Activated CD8-positive, alpha-beta memory T cell treated with anti-CD3 and anti-CD28 coated beads for 24 hours (primary cell): ENCODE measurements at places on chromosomes 5 and 9.

DNA sequence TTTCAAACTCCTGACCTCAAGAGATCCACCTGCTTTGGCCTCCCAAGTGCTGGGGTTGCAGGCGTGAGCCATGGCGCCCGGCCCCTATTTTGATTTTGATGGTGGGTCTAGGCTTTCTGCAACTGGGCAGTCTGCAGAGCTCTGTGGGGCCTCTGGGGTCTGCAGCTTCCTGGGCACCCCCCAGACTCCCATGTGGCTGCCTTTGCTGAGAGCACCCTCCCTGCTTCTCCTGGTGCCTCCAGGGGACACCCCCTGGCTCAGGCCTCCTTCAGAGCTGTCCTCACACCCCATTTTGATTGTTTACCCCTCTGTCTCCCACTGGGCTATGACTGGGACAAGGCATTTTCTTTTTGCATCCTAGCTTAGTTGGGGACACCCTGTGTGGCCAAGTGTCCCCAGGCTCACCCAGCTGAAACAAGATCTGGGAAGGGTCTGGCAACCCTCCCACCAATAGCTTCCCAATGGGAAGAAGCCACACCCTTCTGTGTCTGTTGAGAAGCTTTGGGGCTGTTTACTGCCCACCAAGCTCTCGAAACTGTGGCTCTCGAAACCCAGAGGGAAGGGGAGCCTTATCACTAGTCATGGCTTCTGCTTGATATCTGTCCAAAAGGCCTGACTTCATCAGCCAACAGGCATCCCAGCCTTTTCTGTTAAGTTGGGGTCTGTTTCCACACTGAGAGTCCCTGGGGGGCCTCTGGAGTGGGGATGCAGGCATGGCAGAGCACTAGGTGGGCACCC is 204.4 kb upstream of the IER5L start:
- DNase-seq, result no peak

DNA sequence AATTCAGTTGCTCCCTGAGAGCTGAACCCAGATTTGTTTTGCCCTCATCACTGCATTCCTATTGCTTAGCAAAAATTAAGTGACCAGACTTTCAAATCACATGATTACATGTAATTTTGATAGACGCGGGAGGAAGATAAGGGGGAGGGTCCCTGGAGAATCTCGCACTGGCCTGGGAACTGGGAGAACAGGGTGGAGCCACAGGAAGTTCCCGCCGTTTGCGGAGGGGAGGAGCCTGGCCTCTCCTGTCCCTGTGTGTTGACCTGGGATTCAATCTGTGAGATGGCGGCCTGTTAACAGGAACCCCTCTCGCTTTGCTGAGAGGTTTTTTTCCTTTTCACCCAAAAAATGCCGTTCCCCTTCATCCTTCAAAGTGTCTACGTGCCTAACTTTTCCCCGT is 142.9 kb upstream of the OR13F1 start:
- no peak for DNase-seq

- DNase-seq, result no peak
Measured at GRCh38 chr9:94554078-94554438, 825 bp upstream of the PCAT7 start.

GRCh38 chr5:73214306-73214705 is 41.3 kb downstream of the TMEM174 start:
- DNase-seq, result no peak

DNA sequence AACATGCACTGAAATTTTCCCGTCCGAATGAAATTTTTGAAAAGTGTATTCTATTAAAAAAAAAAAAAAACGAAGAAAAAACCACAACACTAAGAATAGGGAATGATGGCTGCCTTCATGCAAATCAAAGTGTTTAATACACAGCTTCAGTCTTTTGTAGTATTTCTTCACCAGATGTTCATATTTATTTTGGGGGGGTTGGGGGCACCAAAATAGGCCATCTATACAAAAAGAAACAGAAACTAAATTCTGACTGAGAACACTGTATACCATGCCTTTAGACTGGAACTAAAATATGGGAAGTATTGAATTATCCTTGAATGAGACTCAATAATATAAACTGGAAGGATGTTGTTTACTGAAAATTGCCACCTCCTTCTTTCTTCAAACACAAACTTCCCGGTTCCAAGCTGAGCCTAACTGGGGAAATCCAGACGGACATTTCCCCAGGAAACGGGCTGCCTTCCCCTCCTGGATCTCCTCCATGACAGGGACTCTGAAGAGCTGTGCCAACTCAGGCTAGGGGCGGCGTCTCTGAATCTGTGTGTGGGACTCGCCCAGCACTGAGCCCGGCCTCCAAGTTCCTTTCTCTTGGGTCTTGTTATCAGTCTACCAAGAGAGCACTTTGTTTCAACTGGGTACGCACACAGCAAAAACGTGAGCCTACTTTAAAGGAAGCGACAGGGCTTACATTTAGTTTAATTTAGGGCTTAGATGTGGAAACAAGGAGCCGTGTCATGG is 511.3 kb upstream of the ADAMTS16 start:
- no peak for DNase-seq

GRCh38 chr5:18461766-18462165 is 827.5 kb downstream of the TAF11L14 start:
- no peak for DNase-seq

DNA sequence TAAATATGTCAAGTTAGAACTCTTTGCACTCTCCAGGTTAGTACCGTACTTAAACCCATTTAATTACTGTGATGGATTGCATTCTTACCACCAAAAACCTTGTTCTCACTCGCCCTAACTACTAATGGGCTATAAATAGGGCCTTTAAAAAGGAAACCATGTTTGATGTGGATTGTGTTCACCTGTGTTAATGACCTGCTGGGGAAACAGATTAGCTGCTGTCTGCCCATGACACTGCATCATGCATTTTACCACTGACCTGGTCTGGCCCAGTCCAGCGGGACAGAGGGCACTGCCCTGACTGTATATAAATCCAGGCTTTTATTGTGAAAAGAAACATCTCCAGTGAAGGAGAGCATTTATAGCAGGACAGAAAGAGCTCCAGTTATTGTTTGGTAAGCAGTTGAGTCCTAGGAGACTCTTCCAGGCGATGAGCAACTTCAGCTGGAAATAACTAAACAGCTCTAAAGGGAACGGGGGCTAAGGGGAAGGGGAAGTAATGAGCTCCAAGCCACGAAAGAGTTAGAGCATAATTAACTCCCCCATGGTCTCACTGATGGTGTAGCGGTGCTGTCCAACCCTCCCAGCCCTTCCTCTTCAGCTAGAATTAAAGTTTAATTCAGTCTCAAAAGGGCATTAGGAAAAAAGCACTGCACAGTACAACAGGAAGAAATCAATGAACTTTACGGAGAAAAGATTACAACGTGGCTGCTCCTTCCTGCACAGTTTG is 303.1 kb downstream of the ENC1 start:
- no peak for DNase-seq

DNA sequence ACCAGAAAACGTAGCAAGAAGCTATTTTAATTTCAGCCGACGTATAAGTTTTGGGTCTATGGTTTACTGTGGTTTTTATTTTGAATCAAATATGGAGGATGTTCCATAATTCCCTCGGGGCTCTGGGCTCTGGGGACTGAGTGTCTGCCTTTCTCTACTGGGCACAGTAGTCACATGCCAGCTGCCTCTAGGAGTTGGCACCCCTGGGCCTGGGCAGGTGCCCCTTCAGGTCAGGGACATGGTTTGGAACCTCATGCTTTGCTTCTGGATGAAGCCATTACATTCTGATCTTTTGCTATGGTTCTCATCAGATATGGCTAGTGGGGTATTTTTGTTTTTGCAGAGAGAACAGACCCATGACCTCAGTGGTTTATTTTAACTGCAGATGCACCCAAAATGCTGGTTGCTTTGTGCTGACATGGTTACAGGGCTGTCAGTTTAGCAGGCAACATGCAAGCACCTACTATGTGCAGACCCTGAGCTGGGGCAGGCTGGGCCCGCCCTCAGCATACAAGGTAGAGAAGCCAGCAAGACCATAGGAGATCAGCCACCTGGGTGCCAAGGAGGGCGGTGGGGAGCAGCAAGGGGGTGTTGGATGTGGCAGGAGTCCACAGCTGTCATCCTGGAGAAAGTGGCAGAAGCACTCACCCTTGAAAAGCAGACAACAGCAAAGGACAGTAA is 54.5 kb upstream of the PSD2 start:
- no peak for DNase-seq

- DNase-seq, result no peak
Measured at GRCh38 chr5:138803935-138804334, 50.7 kb downstream of the CTNNA1 start.

DNA sequence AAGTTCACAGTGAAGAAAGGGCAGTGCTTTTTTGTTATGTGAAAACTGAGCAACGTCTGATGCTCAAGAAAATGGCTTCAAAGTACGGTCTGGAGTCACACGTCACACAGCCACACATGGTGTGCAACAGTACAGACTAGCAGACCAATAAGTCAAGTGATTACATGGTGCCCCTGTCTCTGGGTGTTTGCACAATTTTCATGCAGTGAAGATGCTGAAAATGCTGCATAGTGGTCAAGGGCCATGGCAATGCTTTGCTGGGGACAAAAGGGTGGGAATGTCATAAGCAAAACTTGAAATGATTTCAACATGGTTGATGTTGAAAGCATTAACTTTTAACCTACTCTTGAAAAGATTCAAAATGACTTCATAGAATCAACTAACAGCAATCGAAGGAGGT is 231.2 kb downstream of the EBF1 start:
- no peak for DNase-seq

GRCh38 chr9:99178912-99179872 is 42.5 kb downstream of the ALG2 start:
- DNase-seq, result no peak

DNA sequence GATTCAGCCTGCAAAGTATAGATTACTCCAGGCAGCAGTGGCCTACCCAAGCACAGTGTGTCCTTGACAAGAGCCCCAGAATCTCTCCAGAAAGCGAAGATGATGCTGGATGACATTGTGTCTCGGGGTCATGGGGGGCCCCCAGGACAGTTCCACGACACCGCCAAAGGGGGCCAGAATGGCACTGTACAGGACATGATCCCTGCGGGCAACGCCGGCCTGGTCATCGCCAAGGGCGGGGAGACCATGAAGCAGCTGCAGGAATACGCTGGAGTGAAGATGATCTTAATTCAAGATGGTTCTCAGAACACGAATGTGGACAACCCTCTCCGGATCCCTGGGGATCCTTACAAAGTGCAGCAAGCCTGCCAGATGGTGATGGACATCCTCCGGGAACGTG is 107.0 kb upstream of the MTAP start:
- no peak for DNase-seq

DNA sequence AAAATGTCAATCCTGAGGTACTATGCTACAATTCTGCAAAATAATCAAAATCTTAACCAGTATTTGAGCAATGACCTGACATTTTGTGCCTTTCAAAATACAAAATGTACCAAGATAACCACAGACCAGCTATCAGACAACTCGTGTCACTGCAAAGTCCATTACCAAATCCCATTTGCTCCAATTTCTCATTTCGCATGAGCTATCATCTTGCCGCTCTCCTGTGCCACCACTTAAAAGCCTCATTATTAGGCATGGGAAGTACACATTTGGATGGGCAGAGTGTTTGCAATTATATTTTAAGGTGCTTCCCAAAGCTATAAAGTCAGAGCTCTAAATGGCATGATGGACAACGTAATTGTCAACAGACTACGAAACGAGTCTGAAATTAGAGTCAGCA is 205.2 kb downstream of the AGTPBP1 start:
- DNase-seq, result no peak

GRCh38 chr5:22896152-22896551 is 43.0 kb upstream of the CDH12 start:
- no peak for DNase-seq

DNA sequence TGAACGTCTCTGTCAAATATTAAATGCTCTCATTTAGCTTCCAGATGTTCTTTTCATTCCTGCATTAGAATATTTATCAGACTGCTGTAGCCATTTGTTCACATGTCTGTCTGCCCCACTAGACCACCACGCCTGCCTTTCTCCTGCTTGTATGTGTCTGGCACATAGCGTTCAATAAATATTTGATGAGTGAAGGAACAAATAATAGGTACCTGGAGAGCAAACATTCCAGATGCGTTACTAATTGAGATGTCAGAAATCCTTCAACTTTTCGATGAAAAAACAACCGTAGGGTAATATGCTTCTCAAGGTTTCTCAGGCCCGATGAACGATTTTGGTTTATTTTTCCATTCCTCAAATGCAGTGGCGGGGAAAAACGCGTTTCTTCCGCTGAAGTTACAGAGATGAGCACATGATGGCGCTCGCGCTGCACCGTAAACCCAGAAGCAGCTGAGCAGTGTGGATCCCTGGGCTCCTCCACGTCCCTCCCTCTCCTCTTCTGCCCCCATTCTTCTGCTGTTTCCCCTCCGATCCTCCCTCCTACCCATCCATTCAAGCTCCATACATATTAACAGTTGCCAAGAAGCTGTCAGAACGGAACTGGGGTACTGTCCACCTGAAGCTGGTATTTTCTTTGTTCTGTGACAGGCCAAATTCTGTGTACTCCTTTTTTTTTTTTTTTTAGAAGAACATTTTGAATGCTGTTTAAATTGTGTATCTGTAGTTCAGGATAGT is 245.4 kb downstream of the MPDZ start:
- DNase-seq, result no peak

DNA sequence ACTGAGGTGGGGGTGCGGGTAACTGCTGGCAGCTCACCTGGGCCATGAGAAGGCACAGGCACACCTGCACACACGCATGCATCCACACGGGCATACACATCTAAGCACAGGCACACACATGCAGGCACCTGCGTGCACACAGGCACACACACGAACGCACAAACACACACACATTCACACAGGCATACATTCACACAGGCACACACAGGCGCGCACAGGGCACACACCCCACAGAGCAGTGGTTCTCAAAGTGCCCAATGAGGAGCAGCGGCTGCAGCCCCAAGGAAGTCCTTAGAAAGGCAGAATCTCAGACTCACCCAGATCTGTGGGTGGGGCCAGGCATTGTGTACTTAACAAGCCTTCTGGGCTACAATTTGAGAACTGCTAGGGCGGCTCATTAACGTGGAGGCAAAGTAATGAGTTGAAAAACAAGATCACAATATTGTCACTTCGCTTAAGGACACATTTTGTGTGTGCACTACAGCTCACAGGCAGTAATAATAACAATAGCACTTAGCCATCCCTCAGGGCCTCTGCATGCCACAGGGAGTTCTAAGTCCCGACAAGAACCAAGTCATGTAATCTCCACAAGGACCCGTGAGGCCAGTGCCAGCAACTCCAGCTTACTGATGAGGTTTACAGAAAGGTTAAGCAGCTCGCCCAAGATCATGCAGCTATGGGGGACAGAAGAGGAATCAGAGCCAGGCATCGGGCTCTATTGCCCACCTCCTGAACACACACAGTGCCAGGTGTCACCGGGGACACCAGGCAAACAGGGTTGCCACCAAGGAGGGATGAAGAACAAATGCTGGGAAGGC is 91.6 kb downstream of the ROR2 start:
- peak; percentile 42 for DNase-seq

DNA sequence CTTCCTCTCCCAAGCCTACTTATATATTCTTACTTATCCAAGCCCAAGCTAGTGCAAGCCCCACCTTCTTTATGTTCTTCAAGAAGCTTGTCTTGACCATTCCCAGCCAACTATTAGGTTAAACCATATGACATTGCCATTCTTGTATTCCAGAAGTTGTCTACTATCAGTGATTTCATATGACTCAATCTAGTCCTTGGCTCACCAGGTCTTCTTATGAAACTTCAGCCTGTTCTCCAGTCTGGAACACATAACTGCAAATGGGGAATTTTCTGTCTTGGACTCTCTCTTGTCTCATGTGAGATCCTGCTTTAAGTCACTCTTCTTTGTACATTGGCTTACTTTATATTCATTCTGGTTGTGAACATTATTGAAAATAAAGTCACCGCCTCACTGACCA is 130.7 kb downstream of the TTLL11 start:
- DNase-seq, result no peak

GRCh38 chr9:113912816-113913215 is 36.7 kb downstream of the ZNF618 start:
- no peak for DNase-seq

- DNase-seq, result no peak
Measured at GRCh38 chr5:2841208-2841607, 89.7 kb upstream of the IRX2 start.
